IMR-90 (cell line): ENCODE measurements at places on chromosomes 12 and 14.

DNA sequence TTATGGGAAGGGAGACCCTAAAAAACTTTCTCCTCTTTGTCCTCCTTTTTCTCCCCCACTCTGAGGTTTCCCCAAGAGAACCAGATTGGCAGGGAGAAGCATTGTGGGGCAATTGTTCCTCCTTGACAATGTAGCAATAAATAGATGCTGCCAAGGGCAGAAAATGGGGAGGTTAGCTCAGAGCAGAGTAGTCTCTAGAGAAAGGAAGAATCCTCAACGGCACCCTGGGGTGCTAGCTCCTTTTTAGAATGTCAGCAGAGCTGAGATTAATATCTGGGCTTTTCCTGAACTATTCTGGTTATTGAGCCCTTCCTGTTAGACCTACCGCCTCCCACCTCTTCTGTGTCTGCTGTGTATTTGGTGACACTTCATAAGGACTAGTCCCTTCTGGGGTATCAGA lies 4.6 kb upstream of the RPS26 start:
- no peak for DNase-seq

DNA sequence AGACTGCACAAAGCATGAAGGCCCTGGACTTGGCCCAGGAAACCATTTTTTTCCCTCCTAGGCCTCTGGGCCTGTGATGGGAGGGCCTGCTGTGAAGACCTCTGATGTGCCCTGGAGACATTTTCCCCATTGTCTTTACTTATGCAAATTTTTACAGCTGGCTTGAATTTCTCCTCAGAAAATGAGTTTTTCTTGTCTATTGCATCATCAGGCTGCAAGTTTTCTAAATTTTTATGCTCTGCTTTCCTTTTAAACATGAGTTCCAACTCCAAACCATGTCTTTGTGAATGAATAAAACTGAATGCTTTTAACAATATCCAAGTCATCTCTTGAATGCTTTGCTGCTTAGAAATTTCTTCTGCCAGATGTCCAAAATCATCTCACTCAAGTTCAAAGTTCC lies 43.7 kb upstream of the TRHDE start:
- no peak for DNase-seq

GRCh38 chr14:75258079-75258802 lies 20.4 kb upstream of the FOS start:
- DNase-seq: peak; percentile 59

DNA sequence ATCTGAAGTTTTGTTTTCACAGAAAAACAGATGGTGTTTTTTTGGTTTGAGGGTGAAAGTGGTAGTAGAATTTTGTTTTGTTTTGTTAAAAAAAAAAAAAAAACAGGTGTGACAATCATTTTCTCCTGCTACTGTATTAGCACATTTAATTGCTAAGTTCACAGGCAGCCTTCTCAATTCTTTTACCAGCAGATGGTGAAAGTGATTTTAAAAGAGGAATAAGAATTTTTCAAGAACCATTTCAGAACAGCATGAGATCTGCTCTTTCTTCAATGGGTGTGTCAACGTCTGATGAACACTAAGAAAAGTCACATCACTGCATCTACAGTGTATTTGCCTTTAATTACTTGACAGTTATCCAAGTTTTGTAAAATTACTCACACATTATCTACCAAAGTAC lies 303.7 kb upstream of the USP15 start:
- no peak for DNase-seq

DNA sequence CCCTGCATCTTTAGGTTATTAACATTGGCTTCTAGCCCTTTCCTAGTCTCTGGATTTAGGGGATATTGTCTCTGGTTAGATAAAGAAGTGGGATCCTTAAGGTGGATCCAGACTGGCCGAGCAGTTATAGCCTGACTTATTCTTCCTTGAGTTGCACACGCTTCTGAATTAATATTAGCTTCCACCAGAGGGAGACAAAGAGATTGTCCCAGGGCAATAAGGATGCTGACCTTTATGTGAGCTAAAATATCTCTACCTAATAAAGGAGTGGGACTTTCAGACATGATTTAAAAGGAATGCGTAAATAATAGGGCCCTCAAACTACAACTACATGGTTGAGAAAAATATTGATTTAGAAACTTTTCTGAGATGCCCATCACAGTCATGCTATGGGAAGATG lies 139.7 kb downstream of the SLCO1B3 start:
- DNase-seq: no peak

DNA sequence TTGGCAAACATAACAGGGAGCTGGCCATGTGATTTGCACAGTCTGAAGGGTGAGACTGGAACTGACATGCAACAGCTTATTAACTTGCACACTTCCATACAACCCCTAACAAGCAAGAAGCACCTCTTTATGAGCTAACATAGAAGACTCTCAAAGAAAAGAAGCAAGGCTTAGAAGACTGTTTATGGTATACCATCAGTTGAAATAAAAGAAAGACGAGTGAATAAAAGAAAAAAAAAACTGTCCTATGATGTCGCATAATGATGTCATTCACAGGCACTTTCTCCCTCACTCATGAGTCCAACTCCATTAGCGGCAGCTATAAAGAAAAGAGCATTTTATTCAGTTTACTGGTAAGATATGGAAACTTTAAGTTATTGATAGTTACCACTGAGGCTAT lies 3.3 kb upstream of the MDM1 start:
- DNase-seq: no peak

DNA sequence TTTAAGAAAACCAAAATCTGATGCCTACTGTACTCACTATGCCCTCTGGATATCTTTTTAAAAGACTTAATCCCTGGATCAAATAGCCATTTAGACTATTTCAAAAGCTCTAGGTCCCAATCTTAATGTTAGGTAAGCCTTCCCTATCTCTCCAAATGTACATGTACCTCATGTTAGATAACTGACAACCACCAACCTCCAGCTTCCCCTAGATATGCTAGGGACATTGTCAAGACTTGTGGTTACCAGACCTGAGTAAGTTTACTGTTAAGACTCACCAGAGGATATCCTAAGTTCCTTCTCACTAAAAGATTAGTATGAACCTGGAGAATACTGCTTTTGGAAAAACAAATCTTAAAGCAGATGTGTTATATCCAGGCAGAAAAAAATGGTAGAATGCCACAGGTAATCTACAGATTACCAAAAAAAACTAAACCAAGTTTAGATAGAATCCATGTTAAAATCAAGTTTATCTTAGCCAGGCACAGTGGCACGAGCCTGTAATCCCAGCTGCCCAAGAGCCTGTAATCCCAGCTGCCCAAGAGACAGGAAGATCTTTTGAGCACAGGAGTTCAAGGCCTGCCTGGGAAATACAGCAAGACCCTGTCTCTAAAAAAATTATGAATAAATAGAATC lies 9.7 kb downstream of the NAP1L1 start:
- DNase-seq: no peak

- DNase-seq: no peak
These were observed 125.8 kb downstream of the C12orf42 start for GRCh38 chr12:103369929-103370328.

GRCh38 chr12:107378609-107379008 lies 285.3 kb upstream of the CRY1 start:
- DNase-seq: no peak

DNA sequence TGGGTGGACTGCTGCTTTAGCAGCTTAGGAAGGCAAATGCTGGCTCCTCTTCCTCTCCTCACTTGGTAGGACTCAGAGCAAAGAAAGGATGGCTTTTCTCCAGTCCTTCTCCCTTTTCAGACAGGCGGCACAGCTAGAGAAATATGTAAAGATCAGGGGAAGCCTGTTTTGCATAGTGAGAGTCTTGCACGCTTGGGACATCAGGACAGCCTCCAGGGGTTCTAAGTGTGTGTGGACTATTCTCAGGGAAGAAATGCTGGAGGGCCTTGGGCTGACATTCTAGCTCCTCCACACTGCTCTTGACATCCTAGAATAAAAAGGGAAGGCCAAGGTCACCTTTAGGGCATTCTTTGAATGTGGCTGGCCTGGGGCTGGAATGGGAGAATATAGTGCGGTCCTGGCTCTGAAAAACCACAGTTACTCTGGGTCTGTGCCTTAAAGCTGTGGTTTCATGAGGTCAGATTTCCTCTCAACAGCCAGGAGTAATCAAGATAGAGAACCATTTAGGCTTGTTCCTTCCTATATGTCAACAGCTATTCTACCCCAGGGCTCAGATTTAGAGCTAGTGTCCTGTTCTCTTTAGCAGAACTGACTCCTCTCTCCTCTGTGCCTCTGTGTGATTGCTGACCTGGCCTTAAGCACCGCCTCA lies 24.3 kb downstream of the CMA1 start:
- DNase-seq: peak; percentile 27

- DNase-seq: peak; percentile 10
These were observed 253.1 kb downstream of the ANO2 start for GRCh38 chr12:5691943-5692342.

GRCh38 chr12:117356048-117356447 lies 5.4 kb downstream of the NOS1 start:
- DNase-seq: no peak

DNA sequence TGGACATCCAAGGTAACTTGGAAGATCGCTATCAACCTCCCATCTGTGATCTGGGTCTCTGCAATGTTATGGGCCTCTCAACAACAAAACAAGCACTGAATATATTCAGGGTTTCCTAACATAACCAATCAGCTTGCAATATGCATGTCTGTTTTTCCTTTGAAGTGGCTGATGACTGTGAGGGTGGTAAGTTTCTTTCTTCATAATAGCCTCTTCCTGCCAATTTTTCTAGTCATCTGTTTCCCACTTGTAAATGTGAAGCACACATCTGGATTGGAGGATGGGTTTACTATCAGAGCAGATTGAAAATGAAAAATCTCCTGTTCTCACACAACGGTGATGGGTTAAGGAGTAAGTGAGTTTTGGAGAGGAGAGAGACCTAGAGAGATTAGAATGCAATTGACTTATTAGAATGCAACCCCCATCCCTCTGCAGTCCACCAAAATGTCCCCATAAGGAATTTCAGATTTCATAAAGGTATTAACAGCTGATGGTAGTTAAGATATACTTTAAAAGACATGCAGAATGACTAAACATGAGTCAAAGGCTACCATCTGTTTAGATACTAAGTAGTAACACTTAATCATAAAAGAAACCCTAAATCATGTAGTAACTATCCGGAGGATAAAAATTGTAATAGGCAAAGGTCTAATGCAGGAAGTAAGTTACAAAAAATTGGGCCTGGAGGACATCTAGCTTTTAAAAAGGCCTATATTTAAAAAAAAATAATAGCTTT lies 58.4 kb upstream of the SAV1 start:
- peak; percentile 89 for DNase-seq

DNA sequence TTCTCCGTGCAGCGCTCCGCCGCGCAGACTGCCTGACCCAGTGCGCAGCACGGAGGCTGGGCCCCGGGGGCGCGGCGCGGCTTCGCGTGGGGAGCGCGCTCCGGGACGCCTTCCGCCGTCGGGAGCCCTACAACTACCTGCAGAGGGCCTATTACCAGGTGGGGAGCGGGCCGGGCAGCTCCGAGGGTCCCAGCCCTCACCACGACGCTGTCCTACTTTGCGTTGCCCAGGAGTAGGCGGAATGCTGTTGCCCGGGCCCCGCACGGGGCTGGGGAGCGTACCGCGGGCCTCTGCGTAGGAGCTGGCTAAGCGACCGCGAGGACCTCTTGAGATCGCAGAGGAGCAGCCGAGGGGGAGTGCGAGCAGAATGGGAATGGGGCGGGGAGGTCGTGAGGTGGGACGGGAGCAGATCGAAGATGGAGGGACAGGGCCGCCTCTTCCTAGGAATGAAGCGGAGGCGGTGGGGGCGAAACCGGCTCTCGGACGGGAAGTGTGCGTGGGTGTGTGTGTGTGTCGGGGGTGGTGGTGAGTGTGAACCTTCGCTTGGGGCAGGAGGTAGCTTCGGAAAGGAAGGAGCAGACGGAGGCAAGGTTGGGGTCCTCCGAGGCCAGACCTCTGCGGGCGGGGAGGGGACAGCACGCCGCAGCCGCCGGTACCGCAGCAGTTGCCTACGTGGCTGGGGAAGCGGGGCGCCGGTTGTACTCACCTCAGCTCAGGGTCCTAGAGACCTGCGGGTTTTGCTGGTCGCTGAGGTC lies 751 bp downstream of the P3H3 start:
- peak; percentile 50 for DNase-seq

DNA sequence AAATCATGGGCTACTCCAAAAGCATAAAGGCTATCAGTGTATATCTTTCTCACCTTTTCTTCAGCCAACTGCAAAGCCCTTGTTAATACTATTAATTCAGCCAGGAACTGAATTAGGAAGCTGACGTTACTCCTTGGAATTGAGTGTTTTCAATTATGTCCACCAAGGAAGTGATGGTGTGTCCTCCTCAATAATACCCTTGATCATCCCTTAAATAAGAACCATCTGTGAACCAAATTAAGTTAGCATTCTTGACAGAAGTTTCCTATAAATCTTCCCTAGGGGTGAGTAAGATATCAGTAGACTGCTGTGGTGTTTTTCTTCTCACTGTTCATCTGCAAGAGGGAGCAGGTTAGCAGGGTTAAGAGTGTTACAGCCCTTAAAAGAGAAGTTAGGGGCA lies 252.3 kb upstream of the AVPR1A start:
- DNase-seq: no peak

DNA sequence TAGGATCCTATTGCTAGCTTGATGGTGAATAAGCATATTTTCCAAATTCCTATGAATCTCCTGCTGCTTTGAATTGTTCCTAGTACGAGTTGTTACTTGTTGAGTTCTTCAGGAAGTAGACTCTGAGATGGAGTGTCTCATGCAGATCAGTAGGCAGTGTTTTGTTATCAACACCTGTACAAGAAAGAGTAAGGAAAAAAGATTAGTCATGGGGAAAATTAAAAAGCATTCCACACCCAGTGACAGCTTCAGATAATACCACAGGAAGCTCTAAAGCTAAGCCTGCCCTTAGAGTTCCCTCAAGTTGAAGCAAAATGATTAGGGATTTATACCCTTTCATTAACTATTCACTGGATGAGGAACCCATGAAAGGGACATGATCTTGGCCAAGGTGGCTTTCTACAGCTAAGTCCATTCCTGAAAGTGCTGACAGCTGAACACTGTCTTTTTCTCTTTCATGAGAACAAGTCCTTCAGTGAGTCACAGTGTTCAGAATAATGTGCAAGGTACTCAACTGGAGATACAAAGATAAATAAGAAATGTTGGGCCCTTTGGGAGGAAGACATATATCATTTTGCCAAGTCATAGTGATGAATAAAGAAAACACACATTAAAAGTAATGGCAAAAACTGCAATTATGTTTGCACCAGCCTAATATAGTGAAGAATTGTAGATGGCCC lies 49.1 kb downstream of the CCER1 start:
- peak; percentile 44 for DNase-seq

DNA sequence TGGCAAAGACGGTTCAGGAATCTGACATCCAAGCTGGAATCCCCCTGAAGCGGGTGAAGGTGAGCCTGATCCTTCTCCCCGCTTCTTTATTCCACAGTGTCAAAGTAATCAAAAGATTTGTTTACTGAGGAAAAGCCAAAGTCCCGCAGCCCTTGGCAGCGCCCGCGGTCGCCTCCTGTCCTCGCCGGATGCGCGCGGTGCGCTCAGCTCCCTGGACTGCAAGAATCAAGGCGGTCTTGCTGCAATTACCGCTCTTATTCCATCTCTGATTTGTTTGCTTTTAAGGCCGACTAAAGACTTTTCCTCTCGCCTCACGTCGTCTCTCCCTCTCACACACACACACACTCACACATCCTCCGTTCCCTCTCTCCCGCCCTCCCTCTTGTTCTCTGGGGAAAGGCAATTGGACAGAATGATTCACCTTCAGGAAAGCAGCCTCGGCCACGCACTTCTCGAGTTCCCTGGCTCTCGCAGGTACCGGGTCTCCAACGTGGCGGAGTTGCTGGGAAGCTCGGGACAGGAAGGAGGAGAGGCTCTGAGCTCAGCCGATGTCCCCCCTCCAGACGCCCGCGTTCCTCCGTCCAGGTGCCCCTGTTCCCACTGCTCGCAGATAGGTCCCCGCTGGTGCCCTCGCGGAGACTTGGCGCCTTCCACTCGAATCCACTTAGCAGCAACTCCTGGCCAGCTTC lies 68.6 kb upstream of the USP15 start:
- DNase-seq: peak; percentile 23
